Stimulated activated CD4-positive, alpha-beta T cell treated with anti-CD3 and anti-CD28 coated beads, TNF-alpha, amount 100 ng/mL, for 24 hours (primary cell): ENCODE measurements at places on chromosomes 2 and 18.

- no peak for DNase-seq
Observed at GRCh38 chr2:187826023-187826422, 271.8 kb upstream of the TFPI start.

DNA sequence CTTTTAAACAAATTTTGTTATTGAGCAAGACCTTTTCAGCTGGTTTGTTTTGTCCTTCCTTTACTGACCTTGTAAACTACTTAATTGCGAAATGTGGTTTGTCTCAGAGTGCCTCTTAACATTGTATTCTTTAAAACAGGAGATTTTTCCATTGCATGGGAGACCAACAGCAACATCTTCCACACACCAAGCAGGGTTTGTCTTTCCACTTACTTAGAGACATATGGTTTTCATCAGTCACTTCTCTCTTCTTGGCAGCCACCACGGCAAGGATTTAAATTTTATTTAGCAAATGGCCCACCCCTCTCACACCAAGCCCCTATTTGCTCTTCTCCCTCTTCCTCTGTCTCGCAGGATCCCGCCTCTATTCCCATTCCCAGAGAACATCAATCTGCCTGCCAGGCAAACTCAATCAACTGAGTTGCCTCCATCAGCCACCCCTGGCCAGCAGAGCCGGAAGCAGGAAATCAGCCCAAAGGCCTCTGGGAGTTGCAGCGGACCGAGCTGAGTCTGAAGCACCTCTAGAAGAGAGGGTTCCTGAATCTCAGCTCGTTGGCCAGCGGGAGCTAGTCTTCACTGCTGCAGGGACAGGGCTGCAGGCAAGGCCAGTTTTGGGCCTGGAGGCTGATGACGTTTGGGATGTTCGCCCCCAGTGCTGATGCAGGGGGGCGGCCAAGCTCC lies 11.3 kb upstream of the CIB4 start:
- DNase-seq = no peak

GRCh38 chr18:79949697-79950487 lies 1.6 kb downstream of the SLC66A2 start:
- no peak for DNase-seq

GRCh38 chr2:47206181-47206580 lies 51.1 kb upstream of the STPG4 start:
- DNase-seq = no peak
